ENCODE measurements at places on chromosomes 7 and 10.

GRCh38 chr10:17817316-17817715 is 8.2 kb downstream of the MRC1 start:
- DNase-seq: no peak

DNA sequence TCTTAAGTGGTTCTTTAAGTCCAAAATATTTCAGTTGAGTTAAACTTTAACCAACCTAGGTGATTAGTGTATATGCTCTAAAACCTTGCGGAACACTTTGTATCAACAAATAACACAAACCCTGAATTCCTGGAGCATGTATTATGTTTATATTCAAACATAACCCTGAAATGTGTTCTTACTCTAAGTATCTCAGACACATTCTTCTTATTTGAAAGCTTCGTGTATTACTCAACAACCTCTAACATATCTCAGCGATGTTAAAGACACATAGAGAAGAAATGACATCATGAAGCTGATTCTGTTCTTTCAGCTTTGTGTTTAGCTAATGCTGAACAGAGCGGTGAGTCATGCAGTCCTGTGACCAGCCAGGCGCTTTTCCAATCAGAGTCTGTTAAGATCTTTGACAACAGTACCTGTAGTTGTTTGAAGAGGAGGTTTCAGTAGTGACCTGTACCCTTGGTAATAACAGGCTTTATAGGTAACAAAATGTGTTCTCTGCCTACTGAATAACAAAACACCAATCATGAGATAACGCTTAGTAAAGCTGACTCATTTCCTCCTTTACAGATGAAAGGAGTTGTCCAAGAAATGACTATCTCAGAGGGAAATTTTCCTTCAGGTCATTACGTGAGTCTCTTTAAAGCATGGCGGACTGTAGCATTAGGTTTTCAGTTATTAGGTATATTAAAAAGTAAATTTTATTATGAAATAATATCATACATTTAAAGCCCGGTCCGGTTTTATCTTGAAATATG is 67.3 kb upstream of the KLF6 start:
- DNase-seq: peak; percentile 91

DNA sequence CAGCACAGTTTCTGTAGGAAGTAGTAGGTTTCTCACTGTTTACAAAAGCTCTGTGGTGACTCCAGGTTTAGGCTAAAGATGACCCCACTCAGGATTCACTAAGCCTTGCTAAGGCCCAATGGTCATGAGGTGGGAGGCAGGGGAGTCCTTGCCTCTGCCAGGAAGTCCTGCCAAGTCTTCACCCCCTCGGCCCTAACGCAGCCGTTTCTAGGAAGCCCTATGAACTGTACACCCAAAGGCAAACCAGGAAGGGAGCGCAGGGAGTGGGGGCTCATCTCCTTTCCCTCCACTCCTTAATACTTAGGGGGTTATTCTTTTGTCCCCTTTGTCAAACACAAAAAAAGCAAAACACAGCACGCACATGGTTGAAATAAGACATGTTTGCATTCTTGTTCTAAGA is 64.6 kb downstream of the CTBP2 start:
- DNase-seq: no peak

- DNase-seq: no peak
Observed at GRCh38 chr10:132570771-132571649, 33.4 kb downstream of the INPP5A start.

DNA sequence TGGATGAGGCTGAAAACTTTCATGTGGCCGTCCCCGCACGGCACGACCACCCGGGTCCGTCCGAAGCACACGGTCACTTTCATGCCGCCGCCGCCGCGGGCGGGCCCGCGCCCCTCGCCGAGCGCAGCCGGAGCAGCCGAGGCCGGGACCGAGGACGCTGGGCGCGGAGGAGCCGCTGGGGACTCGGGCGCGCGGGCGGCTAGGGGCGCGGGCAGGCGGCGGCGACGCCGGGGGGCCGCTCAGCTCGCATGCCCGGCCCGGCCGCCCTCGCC is 247 bp downstream of the PARD3 start:
- no peak for DNase-seq

- no peak for DNase-seq
Observed at GRCh38 chr7:30159163-30159562, 24.4 kb downstream of the MTURN start.

GRCh38 chr10:66862687-66863258 is 63.1 kb upstream of the LRRTM3 start:
- DNase-seq: no peak

GRCh38 chr10:122248356-122249302 is 22.5 kb upstream of the BTBD16 start:
- DNase-seq: no peak

DNA sequence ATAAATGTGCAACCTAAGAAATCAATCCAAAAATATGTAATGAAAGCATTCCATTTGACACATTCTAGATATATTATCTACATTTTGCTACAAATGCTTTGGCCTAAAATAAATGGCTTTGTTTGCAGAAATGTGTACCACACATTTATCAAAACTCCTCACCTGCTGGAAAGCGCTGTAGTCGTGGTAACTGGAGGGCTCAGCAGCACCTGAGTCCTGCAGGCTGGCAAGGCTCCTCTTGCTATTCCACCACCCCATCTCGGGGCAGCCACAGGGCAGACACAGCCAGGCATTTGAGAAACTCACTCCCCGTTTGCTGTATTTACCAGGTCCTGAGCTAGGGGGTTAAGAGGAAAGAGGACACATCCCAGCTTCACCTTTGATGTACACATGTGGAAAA is 68.1 kb upstream of the TOMM7 start:
- no peak for DNase-seq

- DNase-seq: no peak
Observed at GRCh38 chr7:21198921-21199320, 229.0 kb upstream of the SP4 start.

DNA sequence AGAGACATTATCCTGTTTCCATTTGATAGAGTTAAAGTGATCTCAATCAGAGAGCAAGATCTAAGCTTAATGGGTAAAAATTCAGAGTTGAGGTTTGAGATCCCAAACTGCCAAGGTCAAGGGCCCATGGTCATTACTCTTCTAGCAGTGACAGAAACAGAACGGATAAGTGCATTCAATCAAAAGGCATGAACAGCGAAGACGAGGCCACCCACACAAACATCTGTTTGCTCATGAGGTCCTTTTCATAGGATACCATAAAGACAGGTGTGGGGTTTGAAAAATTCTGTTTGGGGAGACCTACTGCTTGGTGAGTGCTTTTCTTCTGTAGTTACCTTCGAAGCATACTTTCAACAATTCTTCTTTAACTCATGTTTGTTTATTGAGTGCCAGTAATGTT is 58.3 kb downstream of the SEMA3C start:
- no peak for DNase-seq

DNA sequence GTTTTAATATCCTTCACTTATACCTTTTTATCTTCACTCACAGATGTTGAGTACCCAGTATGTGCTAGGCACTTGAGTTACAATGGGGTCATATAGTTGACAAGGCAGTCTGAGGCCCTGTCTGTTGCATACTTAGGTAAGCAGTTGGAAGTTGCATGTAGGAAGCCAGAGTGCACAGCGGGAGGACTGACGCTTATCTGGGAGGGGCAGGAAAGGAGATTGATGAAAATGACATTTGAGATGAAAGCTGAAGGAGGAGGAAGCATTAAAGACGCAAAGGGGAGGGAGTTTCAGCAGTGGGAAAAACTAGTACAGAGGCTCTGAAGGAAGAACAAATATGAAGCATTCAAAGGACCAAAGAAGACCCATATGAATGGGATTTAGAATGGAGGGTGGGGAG is 266.2 kb downstream of the HTR7 start:
- DNase-seq: no peak

- DNase-seq: no peak
Observed at GRCh38 chr7:28858206-28858605, 99.9 kb downstream of the TRIL start.

DNA sequence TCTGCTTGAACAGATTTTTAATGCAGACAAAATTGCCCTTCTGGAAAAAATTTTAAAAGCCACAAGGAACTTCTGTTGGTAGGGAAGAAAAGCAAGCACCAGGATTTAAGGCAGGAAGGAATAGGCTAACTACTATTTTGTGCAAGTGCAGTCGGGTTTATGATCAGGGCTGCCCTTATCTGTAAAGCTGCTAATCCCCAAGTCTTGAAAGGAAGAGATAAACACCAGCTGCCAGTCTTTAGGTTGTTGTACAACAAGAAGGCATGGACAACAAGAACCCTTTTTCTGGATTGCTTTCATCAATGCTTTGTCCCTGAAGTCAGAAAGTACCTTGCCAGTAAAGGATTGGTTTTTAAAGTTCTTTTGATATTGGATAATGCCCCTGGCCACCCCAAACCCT is 40.7 kb downstream of the RALA start:
- DNase-seq: no peak
